Airway epithelial cell (primary cell): ENCODE measurements at places on chromosomes 12 and 14. TPM values are rescaled to one million over a fixed set of nuclear protein-coding genes. Genes with fewer than 3 reads are reported as not detected.

MEG3 gene
- 41.2 and 49.7 TPM in 2 replicates for total RNA-seq

ZFHX2 gene
- total RNA-seq = 0.21 and 2.0 TPM in 2 replicates

PDE3A gene
- 0.14 TPM in 2 replicates for total RNA-seq

KRT74 gene
- total RNA-seq = 0.21 and 0.33 TPM in 2 replicates

GNB3 gene
- 0.28 and 0.92 TPM in 2 replicates for total RNA-seq

CFAP73 gene
- not detected in 2 replicates for total RNA-seq

KERA gene
- total RNA-seq = not detected in 2 replicates

TRPV4 gene
- total RNA-seq = 2.2 and 5.1 TPM in 2 replicates

RPGRIP1 gene
- total RNA-seq = not detected in 2 replicates

RASSF9 gene
- total RNA-seq = 3.5 and 4.7 TPM in 2 replicates

FSCB gene
- total RNA-seq = not detected in 2 replicates

FOXN3 gene
- total RNA-seq = 9.2 and 17.6 TPM in 2 replicates

KLHDC2 gene
- total RNA-seq = 20.6 and 24.1 TPM in 2 replicates

ACOT4 gene
- total RNA-seq = 0.42 and 2.0 TPM in 2 replicates

SAMD15 gene
- total RNA-seq = 0.35 and 0.56 TPM in 2 replicates

ARHGAP9 gene
- not detected in 2 replicates for total RNA-seq

CLEC14A gene
- total RNA-seq = 0.05 TPM in 1 of 2 replicates, not detected in the other

NKX2-1 gene
- 9.1 and 10.6 TPM in 2 replicates for total RNA-seq
